Forelimb muscle (tissue), 1 donor: ENCODE measurements at places on chromosomes 4 and X. TPM values are rescaled to one million over a fixed set of nuclear protein-coding genes. Genes with fewer than 3 reads are reported as not detected.

AKAP14 gene
- polyA plus RNA-seq: not detected

ATP7A gene
- polyA plus RNA-seq: 8.1 TPM

REELD1 gene
- polyA plus RNA-seq: 0.11 TPM

SCD5 gene
- polyA plus RNA-seq: 10.4 TPM

MAGEA1 gene
- polyA plus RNA-seq: not detected

SOWAHB gene
- polyA plus RNA-seq: 0.05 TPM

GRCh38 chr4:137610960-137611359, 78.7 kb upstream of the PCDH18 start:
- DNase-seq: no peak

DNA sequence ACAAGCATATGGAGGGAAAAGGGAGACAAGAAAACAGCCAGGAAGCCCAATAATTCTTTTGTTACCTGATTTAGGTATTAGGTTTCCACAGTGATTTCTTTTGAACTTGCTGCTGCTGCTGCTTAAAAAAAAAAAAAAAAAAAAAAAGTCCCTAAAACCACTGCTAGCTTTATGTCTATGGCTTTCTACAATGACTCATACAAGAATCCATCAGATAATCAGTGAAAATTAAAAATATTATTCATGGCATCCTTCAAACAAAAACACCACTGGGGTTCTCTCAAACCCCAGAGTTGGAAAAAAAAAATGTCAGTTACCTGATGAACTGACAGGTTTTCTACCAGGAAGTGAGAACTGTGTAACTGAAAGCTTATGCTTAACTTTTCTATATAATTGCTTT, 14.3 kb downstream of the EPHA5 start:
- no peak for DNase-seq

DNA sequence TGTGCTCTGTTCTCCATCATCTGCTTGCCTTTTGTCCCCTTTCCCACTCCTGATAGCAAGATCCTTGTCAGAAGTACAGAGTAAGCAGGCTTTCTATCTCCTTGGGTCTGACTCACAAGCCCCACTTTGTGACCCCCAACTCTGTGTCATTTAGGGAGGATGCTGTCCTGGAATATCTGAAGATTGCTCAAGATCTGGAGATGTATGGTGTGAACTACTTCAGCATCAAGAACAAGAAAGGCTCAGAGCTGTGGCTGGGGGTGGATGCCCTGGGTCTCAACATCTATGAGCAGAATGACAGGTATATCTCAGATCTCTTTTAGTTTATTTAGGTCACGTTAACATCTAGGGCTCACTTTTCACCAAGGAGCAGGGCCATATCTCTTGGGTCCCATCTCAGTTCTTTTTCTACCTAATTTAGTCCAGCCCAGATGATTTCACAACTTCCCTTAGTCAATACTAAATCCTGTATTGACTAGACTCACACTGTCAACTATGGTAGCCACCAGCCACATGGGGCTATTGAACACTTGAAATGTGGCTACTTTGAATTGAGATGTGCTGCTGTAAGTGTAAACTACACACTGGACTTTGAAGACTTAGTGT, 64.3 kb downstream of the MSN start:
- no peak for DNase-seq

DNA sequence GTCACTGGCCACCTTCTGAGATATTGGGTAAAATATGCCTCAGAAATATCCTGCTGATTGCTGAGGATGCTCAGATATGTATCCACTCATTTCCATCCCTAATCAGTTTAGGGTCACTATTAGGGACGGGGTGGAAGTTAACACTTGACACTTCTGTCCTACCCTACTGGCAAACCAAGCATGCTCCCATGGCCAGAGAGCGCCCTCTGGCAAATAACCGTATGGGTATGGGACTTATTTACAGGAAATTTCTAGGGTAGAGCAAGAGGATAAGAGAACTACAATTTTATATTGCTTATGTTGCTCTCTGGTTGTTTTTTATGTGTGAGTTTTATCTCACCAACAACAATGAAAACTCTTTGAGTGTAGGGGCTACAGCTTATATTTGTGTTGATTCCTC, 86.8 kb upstream of the TSPAN7 start:
- no peak for DNase-seq

GRCh38 chrX:38276089-38276488, 51.2 kb downstream of the RPGR start:
- no peak for DNase-seq

GRCh38 chrX:107787827-107788226, 10.3 kb downstream of the NCBP2L start:
- DNase-seq: no peak
